DMS 273 treated with DMSO at 0.1 percent for 48 hours (cell line): ENCODE measurements at places on chromosomes 1 and 21.

DNA sequence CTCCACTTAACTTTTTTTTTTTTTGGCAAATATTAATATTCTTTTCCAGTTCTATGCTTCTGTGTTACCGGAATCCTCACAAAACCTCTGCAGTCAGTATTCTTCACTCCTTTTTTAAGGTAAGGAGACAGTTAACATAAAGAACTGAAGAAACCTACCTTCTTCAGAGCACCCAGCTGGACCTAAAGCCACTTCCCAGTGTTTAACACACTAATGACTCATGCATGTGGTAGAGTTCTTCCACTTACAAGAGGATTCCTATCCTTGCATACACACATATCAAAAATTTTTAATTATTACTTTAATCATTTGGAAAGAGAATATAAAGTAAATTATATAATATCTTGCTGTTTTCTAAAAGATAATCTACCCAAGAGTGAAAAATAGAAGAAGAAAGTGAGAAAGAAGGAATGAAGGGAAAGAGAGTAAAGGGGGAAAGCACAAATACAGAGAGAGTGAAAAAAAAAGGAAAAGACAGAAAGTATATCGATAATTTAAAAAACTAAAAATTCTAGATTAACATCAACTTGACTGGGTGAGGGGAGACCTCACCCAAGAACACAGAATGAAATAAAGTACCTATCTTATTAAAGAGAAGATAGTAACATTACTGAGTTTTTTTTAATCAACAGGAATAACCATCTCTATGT, 54.9 kb downstream of the ENAH start:
- DNase-seq, result no peak

- no peak for DNase-seq
These were observed 192.4 kb upstream of the CSF3R start for GRCh38 chr1:36675106-36675505.

DNA sequence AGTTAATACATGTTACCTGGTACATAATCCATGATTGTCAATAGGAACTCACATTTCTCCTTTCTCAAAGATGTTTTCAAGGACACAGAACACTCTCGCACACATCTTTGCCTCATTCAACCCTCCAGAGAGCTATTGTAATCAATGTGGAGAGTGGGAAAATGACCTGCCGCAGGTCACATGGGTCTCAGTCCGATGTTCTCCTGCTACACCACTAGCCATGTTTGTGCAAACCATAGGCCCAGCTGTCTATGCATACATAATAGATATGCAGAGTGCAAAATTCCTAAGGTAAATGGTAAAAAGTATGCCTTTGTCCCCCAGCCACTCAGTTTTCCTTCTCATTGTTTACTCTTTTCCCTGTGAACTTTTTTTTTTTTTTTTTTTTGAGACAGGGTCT, 89.2 kb downstream of the ADSS2 start:
- no peak for DNase-seq

- no peak for DNase-seq
These were observed 46.9 kb downstream of the TNNT2 start for GRCh38 chr1:201330541-201330940.

- DNase-seq, result no peak
These were observed 383.5 kb downstream of the KCNH1 start for GRCh38 chr1:210750468-210750867.

DNA sequence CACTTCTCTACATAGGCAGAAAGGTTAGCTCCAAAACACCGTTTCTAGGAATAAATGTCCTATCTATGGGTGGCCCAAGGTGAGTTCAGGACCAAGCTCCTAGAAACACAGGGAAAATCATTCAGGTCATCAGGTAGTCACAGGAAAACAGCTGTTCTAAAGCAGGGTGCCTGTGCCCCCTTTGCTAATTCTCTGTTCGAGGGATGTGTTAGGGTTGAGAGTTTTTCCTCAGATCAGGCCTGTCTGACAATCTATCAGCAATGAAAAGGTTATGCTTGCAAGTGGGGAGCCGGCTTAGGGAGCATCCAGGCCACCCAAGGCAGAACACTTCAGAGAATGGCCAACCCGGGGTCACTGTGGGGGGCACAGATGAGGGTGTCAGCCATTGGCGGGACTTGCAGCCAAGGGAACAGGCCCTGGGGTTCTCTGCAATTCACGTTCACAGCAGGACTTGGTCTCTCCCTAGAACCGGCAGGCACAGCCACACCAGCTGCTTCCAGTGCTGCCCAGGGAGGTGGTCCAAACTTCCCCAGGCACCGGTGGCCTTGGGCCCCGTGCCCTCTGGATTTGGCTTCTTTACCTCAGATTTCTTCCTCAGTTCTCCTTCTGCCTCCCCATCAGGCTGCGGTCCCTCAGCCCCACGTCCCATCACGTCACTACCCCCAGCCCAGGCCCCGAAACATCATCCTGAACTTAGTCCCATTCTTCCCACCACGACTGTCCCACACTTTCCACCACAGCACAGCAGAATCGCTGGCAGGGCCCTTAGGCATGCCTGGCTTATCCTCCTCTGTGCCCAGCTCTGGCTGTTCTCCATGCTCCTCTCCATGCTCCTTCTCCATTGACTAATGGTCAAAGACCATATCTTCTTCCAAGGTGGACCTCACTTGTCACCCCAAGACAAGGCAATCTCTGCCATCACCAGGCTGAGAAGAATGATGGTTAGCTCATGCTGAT, 11.0 kb downstream of the CD2 start:
- no peak for DNase-seq

GRCh38 chr1:153394391-153394790, 3.5 kb upstream of the S100A8 start:
- DNase-seq, result no peak

DNA sequence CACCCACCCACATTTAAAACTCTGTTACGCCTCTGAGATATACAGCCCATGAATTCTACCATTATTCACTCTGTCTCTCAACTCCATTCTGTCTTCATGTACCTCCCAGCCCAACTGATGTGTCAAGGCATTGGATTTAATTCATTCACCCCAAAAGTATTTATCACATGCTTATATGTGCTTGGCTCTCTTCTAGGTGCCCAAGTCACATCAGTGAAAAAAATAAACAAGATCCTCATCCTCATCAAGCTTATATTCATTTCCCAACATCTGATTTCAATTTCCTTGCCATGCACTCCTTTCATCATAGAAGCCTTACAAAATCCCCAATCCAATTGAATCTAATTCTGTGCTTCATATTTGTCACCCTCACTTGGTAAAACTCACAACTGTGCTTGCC, 967.6 kb downstream of the LTN1 start:
- no peak for DNase-seq

- DNase-seq, result no peak
These were observed 54.4 kb upstream of the TMPRSS2 start for GRCh38 chr21:41562101-41563000.

- DNase-seq, result peak; percentile 82
These were observed at the start of gene RRP15 for GRCh38 chr1:218284917-218285635. Gene RRP15 (plus strand): TSS chr1:218285293. CDS start chr1:218285317, 24 bp downstream.

- no peak for DNase-seq
These were observed 21.9 kb upstream of the ARF1 start for GRCh38 chr1:228060458-228061190.

GRCh38 chr1:231465051-231465450, 43.0 kb upstream of the EGLN1 start:
- DNase-seq, result no peak

- no peak for DNase-seq
These were observed 283.8 kb downstream of the CACNA1E start for GRCh38 chr1:181767001-181767708.

DNA sequence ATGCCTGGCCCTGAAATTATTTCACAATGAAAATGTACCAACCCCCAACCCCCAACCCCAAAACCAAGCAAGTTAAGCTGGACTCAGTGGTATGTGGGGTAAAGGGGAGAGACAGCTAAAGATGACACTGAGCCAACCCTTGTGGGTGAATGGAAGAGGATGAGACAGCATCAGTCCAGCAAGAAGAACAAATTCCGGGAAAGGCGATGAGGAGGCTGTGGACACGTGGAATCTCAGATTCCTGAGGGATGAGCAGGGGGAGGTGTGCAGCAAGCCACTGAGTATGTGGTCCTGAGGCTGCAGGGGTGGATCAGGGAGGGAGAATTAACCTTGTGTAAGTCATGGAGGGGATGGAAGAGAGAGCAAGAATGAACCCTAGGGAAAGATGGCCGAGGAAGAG, 14.4 kb upstream of the ZNF362 start:
- DNase-seq, result no peak

DNA sequence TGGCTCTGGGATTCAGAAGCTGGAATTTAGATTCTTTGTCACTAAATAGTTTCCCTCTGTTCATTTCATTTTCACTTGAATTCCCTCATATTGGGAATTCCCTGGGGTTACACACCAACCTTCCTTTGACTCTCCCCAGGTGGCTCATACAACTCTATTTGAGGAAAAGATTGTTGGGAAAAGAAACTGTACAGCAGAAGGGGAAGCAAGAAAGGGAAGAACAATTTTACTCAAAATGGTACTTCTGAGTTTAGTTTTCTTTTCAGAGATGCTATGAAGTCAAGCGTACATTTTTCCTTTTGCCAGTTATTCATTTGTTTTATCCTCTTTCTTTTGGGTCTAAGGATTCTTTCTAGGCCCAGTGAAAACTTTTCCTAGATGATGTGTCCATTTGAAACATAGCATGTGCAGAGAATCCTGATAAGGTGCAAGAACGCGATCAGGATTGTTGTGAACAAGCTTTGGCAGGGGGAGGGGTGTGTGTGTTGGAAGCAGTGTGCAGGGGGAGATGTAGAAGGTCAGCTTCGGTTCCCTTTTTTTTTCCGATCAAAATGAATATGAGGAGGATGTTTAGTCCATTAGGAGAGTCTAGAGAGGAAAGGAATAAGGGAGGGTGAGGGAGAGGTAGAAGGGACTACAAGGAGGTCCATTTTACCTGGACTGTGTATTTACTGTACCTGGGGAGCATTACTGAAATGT, 26.8 kb upstream of the CD1D start:
- no peak for DNase-seq
